ENCODE measurements at places on chromosomes 11 and 22. TPM values are rescaled to one million over a fixed set of nuclear protein-coding genes. Genes with fewer than 3 reads are reported as not detected.

DNA sequence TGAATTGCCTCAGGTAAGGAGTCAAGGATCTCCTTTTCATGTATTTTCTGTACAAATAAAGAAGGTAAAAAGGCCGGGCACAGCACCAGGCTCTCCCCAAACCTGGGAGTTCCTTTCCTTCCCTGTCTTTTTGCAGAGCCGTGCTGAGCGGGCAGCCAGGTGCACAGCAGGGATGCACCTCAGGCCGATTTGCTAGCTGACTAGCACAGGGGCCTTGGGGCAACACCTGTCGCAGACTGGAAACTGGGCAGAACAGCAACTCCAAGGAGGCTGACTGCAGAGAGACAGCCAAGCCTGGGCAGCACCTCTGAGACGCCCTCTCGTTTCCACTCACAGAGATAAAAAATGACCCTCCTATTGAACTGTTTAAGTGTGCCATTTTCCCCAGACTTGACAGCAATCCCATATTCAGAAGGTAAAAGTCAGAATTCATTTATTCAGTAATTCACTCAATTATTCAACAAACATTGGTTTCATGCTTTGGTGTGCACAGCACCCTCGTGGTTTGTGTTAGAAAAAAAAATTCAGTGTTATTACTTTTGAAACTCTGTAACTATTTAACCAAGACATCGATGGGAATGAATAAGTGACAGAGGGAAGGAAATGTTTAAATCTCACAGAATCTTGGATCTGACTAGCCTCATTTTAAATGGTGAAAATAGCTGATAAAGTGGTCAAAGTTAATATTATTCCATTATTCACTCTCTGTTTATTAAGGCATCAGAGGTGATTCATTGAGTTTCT is 120.9 kb downstream of the GALNT18 start:
- DNase-seq, result no peak

- no peak for DNase-seq
Measured at GRCh38 chr11:75161506-75162095, 10.7 kb downstream of the SLCO2B1 start.

GRCh38 chr22:23102776-23103175 is 32.5 kb downstream of the GNAZ start:
- DNase-seq, result peak; percentile 70

GRCh38 chr11:39149214-39149613 is 2310.2 kb downstream of the LRRC4C start:
- peak; percentile 54 for DNase-seq

- peak; percentile 78 for DNase-seq
Measured at GRCh38 chr22:20456064-20456721, 18.6 kb upstream of the SCARF2 start.

DNA sequence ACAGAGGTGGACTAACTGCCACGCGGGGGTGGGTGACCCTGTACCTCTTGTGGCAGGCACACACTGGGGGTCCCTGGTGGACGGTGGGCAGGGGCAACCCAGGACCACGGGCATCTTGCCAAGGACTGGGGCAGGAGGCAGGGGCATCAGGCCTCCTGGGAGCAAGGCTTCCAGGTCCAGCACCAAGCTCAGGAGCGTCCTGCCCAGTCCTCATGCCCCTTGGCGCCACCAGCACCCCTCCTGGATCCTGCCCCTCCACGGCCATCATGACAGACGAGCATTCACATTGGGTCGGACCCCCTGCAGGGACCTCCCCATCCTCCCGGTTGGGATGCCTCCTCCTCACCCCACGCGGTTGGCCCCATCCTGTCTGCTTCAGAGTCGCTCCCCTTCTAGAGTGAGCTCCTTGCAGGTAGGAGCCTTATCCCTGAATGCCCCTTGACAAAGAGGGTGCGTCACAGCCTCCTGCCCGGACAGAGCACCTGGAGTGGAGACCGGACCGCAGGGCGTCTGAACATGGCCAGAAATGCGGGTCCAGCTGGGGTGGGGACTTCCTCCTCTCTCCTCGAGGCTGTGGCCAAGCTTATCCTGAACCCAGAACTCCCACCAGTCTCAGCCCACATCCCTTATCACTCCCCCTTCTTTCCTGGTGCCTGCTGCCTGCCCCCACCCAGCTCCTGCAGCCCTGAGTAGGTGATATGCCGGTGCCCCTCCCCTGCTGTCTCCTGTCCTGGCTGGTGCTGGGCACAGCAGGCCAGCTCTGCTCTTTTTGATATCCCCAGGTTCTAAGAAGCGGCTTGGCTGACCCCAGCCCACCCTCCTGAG is 40.3 kb downstream of the IGF2 start:
- no peak for DNase-seq

DNA sequence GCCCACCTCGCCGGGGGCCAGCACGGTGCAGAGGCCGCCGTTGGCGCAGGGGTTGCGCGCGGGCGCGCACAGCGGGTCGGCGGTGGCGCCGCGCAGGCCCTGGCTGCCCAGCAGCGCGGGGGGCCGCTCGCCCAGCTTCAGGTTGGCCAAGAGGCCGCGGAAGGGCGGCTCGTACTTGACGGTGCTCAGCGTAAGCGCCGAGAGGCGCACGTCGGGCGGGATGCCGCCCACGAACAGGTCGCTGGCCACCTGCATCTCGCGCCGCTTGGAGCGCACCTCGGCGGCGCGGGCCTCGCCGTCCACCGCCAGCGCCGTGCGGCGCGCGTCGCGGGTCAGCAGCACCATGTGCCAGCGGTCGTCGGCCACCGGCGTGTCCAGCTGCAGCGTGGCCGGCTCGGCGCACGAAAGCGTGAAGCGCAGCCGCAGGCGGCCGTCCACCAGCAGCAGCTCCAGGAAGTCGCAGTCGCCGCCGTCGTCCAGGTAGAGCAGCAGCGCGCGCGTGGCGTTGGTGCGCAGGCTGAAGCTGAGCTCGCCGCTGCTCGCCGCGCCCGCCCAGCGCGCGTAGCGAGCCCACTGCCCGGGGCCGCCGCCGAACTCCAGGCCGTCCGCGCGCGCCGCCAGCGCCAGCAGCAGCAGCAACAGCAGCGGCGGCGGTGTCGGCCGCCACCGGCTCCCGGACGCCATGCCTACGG is 9.8 kb downstream of the NRXN2 start:
- DNase-seq, result peak; percentile 46

- peak; percentile 63 for DNase-seq
Measured at GRCh38 chr22:36252754-36253522, at the start of gene APOL1. Gene APOL1, plus strand, starts transcription at chr22:36253133. Its CDS starts 1,823 bp downstream, at chr22:36254956.

GRCh38 chr11:10041748-10042446 is 252.1 kb downstream of the SBF2 start:
- no peak for DNase-seq

DNA sequence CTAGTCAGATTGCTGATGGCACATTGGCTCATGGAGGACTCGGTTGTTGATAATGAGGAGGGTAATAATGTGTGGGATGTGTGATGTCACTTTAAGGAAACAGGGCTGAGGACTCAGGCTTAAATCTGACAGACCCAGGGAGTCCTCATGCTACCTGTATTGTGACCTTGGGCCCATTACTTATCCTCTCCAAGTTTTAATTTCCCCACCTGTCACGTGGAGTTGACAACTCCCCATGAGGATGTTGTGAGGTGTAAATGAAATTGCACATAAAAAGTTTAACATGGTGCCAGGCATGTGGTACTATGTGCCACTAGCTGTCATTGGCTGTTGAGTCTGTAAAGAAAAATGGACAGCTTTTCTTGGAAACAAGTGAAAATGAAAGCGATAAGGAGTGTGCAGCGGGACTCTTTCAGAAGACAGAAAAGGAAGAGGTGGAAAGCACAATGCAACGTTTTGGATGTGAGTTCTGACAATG is 15.3 kb downstream of the IL10RA start:
- no peak for DNase-seq

GRCh38 chr11:91394073-91394726 is 830.4 kb upstream of the FAT3 start:
- DNase-seq, result peak; percentile 7

CHRM1 gene
- total RNA-seq, result 4.3 TPM

CDHR5 gene
- total RNA-seq, result 7.9 TPM

SMC1B gene
- total RNA-seq, result not detected

KREMEN1 gene
- 13.8 TPM for total RNA-seq

KRTAP5-9 gene
- not detected for total RNA-seq

SLC22A8 gene
- total RNA-seq, result not detected

All from stomach (tissue), 19 donors.